ENCODE measurements at places on chromosomes 7 and 10. TPM values are rescaled to one million over a fixed set of nuclear protein-coding genes. Genes with fewer than 3 reads are reported as not detected.

Gene GCC1
- total RNA-seq = 39.0 TPM

Gene AEBP1
- 133 TPM for total RNA-seq

Gene ELFN1
- total RNA-seq = 0.51 TPM

Gene FAM25G
- not detected for total RNA-seq

Gene STEAP1B
- total RNA-seq = 10.3 TPM

Gene RPP30
- total RNA-seq = 32.2 TPM

Gene SORCS1
- under 0.01 TPM for total RNA-seq

Gene ASB10
- not detected for total RNA-seq

Gene NXPH1
- total RNA-seq = not detected

Gene NEBL
- 0.33 TPM for total RNA-seq

Gene SLC4A2
- total RNA-seq = 61.8 TPM

Gene PLXNA4
- 1.2 TPM for total RNA-seq

Gene ERLIN1
- 39.0 TPM for total RNA-seq

Gene ARHGEF5
- total RNA-seq = 3.9 TPM

Gene ALOX5
- total RNA-seq = not detected

Gene EPO
- not detected for total RNA-seq

Gene CEP55
- total RNA-seq = 19.0 TPM

Gene LDB3
- total RNA-seq = under 0.01 TPM

Gene PDE1C
- total RNA-seq = 27.6 TPM

Gene RASA4B
- total RNA-seq = 1.5 TPM

Gene NACAD
- total RNA-seq = 1.3 TPM

Gene SLC18A3
- not detected for total RNA-seq

Gene PKD2L1
- not detected for total RNA-seq

Gene PLCE1
- 0.33 TPM for total RNA-seq

Gene HKDC1
- 2.1 TPM for total RNA-seq

Gene WNT8B
- not detected for total RNA-seq

Gene RBP3
- not detected for total RNA-seq

Gene ADAM12
- 33.9 TPM for total RNA-seq

Gene ADIRF
- total RNA-seq = 142 TPM

Gene GRM3
- total RNA-seq = not detected

Gene RET
- 0.77 TPM for total RNA-seq

Gene DCLRE1A
- total RNA-seq = 9.4 TPM

Gene FAM237B
- total RNA-seq = not detected
